ENCODE measurements at places on chromosomes 11 and 22.

GRCh38 chr22:41672780-41673509 is 15.7 kb downstream of the SNU13 start:
- no peak for DNase-seq

DNA sequence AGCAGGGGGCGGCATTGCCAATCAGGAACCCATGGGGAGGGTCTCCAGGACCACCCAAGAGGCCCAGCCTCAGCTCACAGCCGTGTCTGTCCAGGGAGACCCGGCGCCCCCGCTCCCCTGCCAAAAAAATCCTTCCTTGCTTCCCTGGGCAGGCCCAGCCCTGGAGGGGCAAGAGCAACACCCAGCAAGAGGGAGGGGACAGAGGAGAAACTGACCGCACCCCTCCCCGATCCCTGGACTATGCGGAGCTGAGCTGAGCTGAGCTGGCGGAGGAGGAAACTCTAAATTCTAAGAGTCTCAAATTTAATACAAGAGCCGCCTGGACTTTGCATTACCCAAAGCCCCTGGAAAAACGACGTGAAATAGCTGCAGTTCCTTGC is 52.0 kb upstream of the SHISAL1 start:
- no peak for DNase-seq

DNA sequence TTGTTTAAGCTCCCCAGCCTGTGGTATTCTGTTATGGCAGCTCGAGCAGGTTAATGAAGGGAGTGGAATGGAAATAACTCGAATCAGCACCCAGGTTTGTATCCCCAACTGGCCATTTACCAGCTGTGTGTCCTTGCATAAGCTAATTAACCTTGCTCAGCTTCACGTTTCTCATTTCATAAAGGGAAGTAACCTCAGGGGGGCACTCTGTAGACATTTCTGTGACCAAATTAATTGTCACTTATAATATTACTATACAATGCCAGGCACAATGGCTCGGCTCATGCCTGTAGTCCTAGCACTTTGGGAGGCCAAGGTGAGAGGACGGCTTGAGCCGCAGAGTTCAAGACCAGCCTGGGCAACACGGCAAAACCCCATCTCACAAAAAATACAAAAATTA is 13.8 kb downstream of the ADA2 start:
- no peak for DNase-seq

- DNase-seq: peak; percentile 59
These were observed 19.3 kb downstream of the SCARF2 start for GRCh38 chr22:20418211-20418788.

GRCh38 chr11:39932966-39933365 is 1526.5 kb downstream of the LRRC4C start:
- no peak for DNase-seq

- DNase-seq: no peak
These were observed 43.8 kb downstream of the INSC start for GRCh38 chr11:15158351-15159015.

- no peak for DNase-seq
These were observed 38.3 kb upstream of the MYH9 start for GRCh38 chr22:36425977-36426523.

- no peak for DNase-seq
These were observed 63.3 kb downstream of the TRIM44 start for GRCh38 chr11:35725885-35726284.

GRCh38 chr11:11038782-11039181 is 180.9 kb upstream of the ZBED5 start:
- no peak for DNase-seq

DNA sequence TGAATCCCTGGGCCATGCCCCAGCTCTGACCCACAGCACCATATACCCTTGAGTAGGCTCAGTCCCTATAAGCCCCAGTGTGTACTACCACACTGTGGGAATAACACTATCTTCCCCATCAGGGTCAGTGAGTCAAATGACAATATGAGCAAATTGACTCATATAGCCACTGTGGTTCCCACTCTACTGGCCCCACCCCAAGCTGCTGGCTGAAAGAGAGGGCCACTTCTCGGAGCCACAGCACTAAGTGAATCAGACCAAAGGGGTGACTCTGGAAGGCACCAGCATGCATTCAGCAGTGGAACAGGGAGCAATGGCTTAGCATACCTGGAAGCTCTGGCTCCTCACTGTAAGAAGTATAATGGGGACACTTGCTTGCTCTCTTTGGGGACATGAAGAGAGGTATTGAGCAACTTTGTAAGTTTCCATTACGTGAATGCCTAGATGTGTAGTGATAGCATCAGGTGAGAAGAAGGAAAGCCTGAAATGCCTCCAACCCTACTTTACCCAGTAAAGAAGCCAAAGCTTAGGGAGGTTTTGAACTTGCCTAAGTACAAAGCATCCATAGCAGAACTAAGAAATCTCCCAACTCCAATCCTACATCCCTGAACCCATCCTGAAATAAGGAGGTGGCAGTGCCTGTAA is 13.5 kb downstream of the CD59 start:
- peak; percentile 66 for DNase-seq

DNA sequence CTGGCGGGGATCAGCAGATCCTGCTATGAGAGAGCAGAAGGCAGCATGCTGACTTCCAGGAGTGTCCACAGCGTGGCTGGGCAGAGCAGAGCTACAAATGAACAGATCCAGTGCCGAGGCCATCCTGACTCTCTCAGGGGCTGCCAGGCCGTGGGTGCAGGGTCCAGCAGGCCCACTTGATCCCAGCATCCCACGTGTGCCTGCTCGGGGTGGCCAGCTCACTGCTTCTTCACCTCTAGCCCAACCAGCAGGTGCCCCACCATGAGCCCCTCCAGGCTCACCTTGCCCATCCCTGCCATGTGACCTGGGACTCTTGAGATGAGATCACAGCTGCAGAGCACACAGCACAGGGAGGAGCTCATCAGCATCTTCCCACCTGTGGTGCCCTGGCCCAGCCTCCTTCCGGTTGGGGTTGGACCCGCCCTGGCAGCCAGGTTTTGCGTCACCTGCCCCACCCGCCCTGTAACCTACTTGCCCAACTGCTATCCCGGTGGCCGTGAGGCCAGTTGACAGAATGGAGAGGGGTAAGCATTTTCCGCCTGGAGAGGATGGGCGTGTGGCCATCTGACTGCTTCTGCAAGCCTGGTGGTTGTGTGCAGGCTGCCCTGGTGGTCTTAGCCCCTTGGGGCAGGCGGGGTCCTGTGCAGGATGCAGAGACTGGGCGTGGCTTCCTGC is 11.0 kb downstream of the TANGO2 start:
- DNase-seq: peak; percentile 10

- peak; percentile 61 for DNase-seq
These were observed 966 bp downstream of the AHNAK start for GRCh38 chr11:62545437-62546243.

GRCh38 chr11:128886406-128887124 is 4.6 kb upstream of the KCNJ5 start:
- DNase-seq: no peak

DNA sequence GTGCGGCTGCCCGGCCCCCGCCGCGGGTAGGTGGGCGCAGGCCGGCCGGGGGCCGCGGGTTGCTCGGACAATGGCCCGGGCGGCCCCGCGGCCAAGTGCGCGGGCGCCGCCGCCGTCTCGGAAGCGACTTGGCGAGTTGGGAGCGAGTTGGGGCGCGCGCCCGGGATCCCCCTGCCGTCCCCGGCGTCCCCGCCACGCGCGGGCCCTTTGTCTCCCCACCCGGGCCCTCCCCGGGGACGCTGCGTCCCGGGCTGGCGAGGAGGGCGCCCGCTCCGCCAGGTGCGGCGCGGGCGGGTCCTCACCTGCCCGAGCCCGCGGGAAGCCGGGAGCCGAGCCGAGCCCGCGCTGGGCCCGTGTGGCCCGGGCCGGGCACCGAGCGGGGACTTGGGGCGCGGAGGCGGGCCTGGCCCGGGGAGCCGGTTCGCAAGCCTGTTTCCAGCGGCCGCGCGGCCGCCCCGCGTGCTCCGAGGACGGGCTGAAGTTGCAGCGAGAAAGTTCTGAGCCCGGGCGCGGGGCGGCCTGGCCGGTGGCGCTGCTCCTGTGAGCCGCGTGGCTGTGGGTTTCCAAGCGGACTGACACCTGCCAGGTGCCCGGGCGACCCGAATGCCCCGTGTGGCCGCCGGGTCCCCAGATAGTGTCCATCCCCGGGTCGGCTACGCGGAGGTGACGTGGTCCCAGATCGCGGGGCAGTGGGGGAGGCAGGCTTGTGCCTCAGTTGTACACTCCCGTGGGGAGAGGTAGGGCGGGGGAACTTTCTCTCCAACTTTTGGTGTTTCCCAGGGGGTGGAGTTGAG is 586 bp downstream of the LRP5 start:
- no peak for DNase-seq

GRCh38 chr11:46290598-46291309 is 13.3 kb downstream of the CREB3L1 start:
- no peak for DNase-seq

DNA sequence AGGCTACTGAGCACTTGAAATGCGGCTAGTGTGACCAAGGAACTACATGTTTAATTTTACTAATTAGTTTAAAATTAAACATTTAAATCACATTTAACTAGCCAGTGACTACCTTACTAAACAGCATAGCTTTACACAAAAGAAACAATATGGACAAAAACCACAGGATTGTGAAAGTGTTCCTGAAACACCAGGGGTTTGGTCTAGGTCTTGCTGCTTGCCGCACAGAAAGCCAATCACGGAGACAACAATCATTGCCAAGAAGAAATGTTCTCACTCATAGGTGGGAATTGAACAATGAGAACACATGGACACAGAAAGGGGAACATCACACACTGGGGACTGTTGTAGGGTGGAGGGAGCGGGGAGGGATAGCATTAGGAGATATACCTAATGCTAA is 309.5 kb downstream of the C11orf87 start:
- no peak for DNase-seq

DNA sequence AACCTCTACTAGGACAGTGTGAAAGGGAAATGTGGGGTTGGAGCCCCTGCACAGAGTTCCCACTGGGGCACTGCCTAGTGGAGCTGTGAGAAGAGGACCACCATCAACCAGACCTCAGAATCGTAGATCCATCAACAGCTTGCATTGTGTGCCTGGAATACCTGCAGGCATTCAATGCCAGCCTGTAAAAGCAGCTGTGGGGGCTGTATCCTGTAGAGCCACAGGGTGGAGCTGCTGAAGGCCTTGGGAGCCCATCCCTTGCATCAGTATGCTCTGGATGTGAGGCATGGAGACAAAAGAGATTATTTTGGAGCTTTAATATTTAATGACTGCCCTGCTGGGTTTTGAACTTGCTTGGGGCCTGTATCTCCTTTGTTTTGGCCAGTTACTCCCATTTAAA is 46.3 kb downstream of the PGR start:
- no peak for DNase-seq

- no peak for DNase-seq
These were observed 86.5 kb upstream of the B3GAT1 start for GRCh38 chr11:134498326-134499139.

GRCh38 chr11:106520146-106520912 is 442.9 kb downstream of the AASDHPPT start:
- DNase-seq: no peak

GRCh38 chr22:17110791-17111550 is 10.2 kb downstream of the TMEM121B start:
- no peak for DNase-seq

DNA sequence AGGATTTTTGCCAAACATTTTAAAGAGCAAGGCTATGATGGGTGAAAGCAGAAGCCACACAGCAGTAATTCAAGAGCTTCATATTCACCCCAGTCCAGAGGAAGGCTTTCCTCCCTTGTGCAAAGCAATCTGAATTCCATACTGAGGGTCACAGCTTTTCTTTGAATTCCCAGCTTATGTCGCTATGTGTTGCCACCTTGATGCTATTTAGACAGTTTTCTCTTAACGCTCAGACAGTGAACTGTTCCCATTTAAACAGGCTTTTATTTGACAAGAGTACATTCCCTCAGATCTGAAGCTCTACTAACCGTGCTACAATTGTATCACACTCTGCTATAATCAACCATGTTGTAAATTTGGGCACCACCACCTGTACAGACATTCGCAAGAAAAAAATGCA is 279.7 kb downstream of the CADM1 start:
- DNase-seq: no peak

- no peak for DNase-seq
These were observed 181.7 kb upstream of the CCDC90B start for GRCh38 chr11:83467837-83468236.

GRCh38 chr11:19697721-19698121 is 14.9 kb upstream of the NAV2 start:
- no peak for DNase-seq

DNA sequence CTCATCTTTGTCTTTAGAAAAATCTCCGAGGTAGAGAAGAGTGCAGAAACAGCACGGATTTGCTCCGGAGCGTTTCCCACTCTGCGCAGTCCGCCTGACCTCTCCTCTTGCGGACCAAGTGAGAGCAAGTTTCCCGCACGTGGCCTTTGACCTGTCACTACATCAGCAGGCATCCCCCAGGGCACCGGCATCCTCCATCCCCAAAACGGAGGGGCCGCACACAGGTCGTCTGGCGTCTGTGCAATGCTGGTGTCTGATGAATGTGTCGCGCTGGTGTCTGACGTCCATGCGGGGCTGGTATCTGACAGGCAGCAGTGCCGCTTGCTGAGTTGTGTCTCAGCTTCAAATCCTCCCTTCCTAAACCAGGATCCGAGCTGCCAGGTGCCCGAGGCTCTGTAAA is 739 bp upstream of the MRGPRE start:
- DNase-seq: no peak

- DNase-seq: no peak
These were observed 51.1 kb downstream of the SHANK2 start for GRCh38 chr11:71201231-71201630.

DNA sequence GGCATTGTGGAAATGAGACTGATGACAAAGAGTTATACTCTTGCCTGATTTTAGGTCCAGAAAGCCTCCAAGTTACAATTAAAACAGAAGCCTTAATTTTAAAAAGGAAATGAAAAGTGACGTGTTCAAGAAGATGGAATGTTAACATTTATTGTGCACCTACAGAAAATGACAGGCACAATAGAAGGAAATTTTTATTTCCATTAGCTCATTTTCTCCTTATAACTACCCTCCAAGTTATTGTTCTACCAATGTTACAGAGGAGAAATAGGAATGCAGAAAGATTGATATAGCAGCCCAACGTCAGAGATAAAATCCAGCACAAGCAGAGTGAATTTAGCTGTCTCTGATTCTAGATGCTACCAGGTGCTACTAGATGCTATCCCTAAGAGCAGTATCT is 736.9 kb upstream of the KIRREL3 start:
- DNase-seq: no peak

DNA sequence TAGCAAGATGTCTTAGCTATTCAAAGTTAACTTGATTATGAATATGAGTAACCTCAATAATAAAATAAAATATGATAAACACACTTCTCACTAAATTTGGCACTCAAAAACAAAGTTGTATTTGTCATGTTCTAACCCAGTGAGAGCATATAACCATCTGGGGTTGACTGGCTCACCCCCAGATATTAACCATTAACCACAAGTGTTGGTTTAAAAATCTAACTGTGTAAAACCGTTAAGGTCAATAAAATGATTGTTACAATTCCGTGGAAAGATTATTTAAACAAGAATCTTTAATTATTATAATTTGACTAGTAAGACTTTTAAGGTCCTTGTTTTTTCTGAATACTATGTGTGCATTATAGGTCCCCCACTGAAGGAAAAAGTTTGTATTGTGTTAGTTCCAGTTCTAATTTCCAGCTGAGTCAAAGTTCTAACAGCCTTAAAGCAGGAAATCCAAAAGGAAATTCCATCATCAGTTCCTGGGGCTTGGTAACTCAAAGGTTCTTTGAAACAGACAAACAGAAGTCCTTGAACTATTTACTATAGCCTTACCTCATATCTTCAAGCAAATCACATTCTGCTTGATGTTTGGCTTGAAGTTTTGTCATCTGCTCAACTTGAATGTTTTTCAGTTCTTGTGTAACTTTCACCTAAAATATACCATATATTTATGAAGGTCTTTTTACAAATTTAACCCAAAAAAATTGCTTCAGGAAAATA is 2.5 kb downstream of the FCHSD2 start:
- no peak for DNase-seq

- DNase-seq: no peak
These were observed 2.8 kb downstream of the LRRC10B start for GRCh38 chr11:61511383-61511782.
